ENCODE measurements at places on chromosomes 5 and 9. TPM values are rescaled to one million over a fixed set of nuclear protein-coding genes. Genes with fewer than 3 reads are reported as not detected.

POLR3G gene
- total RNA-seq: 44.8 TPM

SHROOM1 gene
- total RNA-seq: 9.5 TPM

BNIP1 gene
- 18.6 TPM for total RNA-seq

IGIP gene
- 5.2 TPM for total RNA-seq

HTR1A gene
- not detected for total RNA-seq

UTP15 gene
- total RNA-seq: 39.3 TPM

CFAP90 gene
- not detected for total RNA-seq

PALM2AKAP2 gene
- 0.34 TPM for total RNA-seq

ADGRD2 gene
- total RNA-seq: not detected

OBP2B gene
- total RNA-seq: not detected

CCL28 gene
- 0.25 TPM for total RNA-seq

PCDHB15 gene
- total RNA-seq: 0.07 TPM

FAM151B gene
- total RNA-seq: 1.2 TPM

C7 gene
- total RNA-seq: 0.74 TPM

SYK gene
- 9.0 TPM for total RNA-seq
